HFFc6 (cell line): ENCODE measurements at places on chromosomes 1 and 21.
A peak's percentile ranks its signal among the peaks of the same experiment; 100 is the strongest.

DNA sequence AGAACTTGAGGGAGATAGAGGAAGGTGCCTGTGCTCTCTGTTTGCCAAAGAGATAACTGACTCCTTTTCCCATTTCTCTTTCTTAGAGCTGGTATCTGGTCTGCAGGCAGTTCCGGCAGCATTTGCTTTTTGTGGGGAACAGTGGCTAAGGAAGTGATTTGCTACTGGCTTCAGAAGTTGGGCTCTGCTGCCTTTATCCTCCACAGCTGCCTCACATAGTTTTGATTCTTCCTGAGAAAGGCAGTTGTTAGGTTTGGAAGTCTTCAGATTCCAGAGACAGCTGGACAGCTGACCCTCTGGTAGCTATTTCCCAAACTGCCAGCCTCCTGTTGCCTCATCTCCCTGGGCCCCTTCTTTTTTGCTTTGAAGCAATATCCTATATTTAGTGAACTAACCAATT, 62.6 kb upstream of the MACF1 start:
- peak; percentile 44 for DNase-seq

DNA sequence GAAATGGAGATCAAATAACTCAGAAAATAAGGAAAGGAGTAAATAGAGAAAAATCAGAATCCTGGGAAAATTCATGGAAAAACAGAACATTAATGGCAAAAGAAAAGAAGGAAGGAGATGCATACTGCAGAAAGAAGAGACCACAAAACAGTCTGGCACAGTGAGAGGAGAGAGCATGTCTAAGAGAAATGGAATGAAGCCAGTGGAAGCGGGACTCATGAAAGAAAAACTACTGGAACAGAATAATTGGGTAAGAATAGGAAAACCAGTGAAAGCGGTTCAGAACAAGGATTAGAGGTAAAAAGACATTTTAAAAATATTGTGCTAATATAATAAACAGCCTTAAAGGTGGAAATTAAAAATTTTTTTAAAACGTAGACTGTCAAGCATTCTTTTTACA, 93.6 kb upstream of the GREM2 start:
- DNase-seq: peak; percentile 58

DNA sequence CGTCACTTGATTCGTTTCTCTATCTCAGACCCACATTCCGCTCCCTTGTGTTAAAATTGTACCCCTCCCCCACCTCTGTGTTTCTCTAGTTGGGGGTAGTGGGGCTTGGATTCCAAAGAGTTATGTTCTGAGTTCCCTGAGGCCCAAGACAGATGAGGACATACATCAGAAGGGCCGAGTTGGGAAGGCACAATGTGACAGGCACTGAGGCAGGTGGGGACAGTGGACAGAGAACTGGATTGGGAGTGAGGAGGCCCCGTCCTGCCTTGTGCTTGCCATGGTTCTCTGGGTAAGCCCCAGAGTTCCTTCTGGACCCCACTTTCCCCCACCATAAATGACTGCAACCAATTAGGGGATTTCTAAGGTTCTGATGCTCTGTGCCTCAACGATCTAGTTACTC, 80.5 kb upstream of the ETV3 start:
- DNase-seq: no peak

GRCh38 chr21:37804001-37804400, 112.3 kb downstream of the KCNJ6 start:
- no peak for DNase-seq

DNA sequence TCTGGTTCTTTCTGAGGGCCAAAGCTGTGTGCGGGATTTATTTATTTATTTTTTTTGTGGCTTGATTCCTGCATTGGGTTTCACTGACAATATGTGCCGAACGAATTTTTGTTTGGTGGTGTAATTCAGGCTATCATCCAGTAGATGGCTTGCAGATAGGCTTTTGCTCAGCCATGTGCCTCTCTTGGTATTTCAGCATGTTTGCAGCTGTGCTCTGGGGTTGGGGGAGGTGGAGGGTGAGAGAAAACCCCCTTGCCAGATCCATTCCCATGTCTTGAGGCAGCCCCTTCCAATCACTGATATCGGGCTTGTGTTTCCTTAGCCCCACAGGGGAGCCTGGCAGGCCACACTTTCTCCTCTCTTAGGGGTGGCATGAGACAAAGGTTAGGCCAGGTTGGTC, 302.4 kb downstream of the PTGER3 start:
- peak; percentile 6 for DNase-seq

GRCh38 chr1:110188035-110188618, 22.0 kb upstream of the KCNC4 start:
- DNase-seq: peak; percentile 77

- DNase-seq: no peak
Observed at GRCh38 chr1:108130794-108131193, 69.3 kb downstream of the SLC25A24 start.

GRCh38 chr1:105544475-105544874, 1512.0 kb upstream of the PRMT6 start:
- peak; percentile 48 for DNase-seq
